Right ventricle myocardium superior (tissue), 1 donor: ENCODE measurements at places on chromosomes 7 and 10. TPM values are rescaled to one million over a fixed set of nuclear protein-coding genes. Genes with fewer than 3 reads are reported as not detected.

DNA sequence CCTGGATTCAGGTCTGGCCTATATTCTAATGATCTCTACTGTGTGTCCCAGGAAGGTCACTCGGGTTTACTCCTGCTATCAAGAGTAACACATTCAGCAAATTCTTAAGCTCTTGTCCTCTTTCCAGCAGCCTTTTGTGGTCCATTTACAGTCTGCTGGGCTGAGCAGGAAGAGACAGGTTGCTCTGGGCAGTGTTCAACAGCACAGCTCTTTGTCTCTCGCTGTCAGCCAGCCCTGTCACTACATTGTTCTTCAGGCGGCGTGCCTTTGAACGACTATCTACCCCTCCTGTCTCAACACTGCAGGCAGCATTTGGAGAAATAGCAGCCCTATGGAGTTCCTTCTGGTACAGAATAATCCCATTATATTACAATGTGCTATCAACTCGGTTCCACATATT lies 192.2 kb upstream of the TBX20 start:
- DNase-seq = peak; percentile 51

Gene RNF32
- total RNA-seq = 0.38 TPM

GRCh38 chr7:120725376-120726039 lies 132.4 kb downstream of the TSPAN12 start:
- DNase-seq = no peak

DNA sequence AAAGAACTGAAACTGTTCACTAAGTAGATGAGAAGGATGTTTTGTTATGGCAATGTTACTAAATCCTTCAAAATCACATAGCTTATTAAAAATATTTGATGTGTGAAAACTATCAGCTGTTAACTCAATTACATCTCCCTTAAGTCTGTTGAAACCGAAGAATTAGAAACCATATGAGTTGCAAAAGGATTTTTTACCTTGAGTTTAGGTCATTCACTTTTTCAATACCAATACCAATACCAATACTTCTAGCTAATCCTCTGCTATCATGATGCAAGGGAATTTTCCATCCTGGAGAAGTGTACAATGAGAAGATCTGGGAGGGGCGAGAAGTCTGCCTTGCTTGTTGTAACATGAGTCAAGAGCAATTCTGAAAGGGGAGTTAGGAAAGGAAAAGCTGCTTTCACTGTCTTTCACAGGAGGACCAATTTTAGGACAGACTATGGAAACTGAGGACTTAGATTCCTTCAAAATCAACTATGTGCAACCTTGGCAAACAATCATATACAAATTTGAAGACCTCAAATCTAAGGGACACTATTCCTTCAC lies 199.7 kb downstream of the IMMP2L start:
- DNase-seq = no peak

DNA sequence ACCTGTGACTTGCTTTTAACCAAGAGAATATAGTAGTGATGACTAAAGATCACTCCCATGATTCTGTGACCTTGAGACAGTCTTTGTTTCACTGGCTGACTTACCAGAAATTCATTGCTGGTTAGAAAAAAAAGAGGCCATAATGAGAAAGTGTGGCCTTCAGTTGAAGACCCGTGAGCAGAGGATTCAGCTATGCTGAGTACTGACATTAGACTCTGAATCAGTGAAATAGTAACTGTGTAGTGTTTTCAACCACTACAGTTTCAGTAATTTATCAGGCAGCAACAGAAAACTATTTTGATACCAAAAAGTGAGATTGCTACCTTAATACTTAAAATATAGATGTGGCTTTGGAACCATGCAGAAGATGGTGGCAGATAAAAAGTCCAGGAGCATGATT lies 298.0 kb upstream of the KCND2 start:
- DNase-seq = no peak

Gene SPDYE8
- not detected for total RNA-seq

- DNase-seq = no peak
Observed at GRCh38 chr7:152016947-152017346, 8.5 kb upstream of the GALNT11 start.

GRCh38 chr10:1094112-1095057 lies 38.2 kb downstream of the WDR37 start:
- DNase-seq = no peak

GRCh38 chr10:112959207-112959838 lies 9.3 kb downstream of the TCF7L2 start:
- DNase-seq = no peak

Gene ABLIM1
- total RNA-seq = 772 TPM

Gene ZRANB1
- total RNA-seq = 24.2 TPM

Gene ALOX5
- 4.7 TPM for total RNA-seq

Gene SPDYE2
- not detected for total RNA-seq

Gene AMZ1
- total RNA-seq = 0.08 TPM

DNA sequence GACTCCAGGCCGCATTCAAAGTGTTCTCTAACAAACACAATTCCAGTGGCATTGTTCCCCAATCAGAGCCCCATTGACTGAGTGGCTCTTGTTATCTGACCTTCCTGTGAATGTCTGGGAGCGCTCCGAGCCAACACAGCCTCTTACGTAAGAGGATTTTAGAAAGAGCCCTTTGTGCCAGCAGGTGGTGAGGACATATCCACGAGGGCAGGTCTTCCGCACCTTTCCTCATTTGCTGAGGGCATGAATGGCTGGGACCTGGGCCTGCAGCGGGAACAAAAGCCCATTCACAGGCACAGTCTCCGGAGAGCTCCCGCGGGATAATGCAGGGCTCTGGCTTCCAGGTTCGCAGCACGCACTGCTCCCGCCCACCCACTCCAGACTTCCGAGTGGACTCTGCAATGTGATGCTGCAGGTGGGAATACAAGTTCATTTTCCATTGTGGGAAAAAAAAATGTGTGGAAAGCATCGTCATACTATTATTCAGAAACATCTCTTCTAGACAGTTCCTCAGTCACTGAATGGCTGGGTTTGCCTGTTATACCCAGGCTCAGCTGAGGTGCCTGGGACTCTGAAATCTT lies 295.0 kb upstream of the IGFBP3 start:
- DNase-seq = peak; percentile 52

DNA sequence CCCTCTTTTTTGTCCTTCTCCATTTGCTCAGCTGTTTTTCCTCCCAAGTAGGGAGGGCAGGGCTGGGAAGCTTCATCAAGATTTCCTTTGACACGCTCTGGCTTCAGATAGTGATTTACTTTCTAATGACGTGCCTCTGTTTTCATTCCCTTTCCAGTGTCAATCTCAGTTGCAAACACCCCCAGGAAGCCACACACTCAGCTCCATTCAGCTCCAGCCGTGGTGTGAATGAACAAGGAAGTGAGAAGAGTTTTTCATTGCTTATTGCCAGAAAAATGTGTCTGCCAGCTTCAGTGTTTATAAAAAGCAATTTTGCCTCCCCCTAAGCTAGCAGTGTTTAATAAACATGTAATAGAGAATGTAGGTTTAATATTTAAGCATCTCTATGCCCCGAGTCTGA lies 108.7 kb upstream of the DPP6 start:
- no peak for DNase-seq

Gene XRCC2
- 0.38 TPM for total RNA-seq

DNA sequence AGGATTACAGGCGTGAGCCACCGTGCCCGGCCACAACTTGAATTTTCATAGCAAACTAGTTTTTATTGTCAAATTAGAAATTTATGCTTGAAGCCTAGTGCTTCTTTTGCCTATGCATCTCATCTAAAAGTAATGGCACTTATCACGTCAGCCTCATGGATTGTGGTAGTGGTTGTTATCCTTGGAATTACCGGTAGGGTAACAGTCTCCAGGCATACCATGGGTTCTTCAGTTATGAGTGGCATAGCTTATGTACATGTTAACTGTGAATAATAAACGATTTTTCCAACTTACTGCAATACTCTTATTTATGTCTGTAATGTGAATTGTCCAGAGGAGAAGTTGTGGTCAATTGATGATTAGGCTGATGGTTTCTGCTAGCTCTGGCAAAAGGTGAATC lies 63.1 kb downstream of the BMPR1A start:
- DNase-seq = no peak

Gene AKR1C8
- not detected for total RNA-seq

DNA sequence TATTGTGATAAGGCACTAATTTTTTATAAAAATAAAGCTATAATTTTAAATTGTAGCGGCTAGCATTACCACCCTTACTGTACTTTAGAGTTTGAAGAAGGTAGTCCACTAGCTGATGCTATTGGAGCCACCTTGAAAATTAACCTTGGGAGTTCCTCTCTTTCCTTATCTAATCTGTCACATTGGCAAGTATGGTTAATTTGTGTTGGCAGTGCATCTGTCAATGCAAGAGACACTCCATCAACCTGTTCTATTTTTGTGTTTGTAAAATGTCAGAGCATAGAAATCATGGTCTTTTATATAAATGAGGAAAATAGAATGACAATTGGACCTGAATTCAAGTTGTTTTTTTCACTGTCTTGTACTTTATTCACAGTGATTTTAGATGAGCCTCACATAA lies 20.5 kb downstream of the GLCCI1 start:
- no peak for DNase-seq

- peak; percentile 90 for DNase-seq
Observed at GRCh38 chr10:71232089-71232998, 20.0 kb downstream of the UNC5B start.

GRCh38 chr10:43680035-43680434 lies 31.4 kb upstream of the ZNF32 start:
- no peak for DNase-seq

Gene PTF1A
- not detected for total RNA-seq

GRCh38 chr10:116154651-116155050 lies 118.4 kb downstream of the GFRA1 start:
- no peak for DNase-seq

Gene GCK
- 1.3 TPM for total RNA-seq

Gene GNAI1
- 11.3 TPM for total RNA-seq

DNA sequence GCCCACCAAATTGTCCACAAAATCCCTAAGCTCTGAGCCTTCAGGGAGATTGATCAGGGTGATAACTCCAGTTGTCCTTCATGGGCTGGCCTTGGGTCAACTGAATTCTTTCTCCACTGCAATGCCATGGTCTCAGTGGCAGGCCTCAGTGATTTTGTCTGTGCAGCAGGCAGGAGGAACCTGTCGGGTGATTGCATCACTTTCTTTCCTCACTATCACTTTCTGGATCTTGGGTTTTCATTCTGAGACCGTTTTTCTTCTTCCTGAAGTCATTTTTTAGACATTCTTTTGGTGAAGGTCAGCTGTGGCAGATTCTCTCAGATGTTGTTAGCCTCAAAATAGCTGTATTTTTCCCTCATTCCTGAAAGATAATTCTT lies 28.8 kb upstream of the LCOR start:
- DNase-seq = no peak
